HFFc6 (cell line): ENCODE measurements at places on chromosomes 3 and 15.
A peak's percentile ranks its signal among the peaks of the same experiment; 100 is the strongest.

GRCh38 chr3:13501056-13501455, 20.9 kb downstream of the HDAC11 start:
- no peak for DNase-seq

DNA sequence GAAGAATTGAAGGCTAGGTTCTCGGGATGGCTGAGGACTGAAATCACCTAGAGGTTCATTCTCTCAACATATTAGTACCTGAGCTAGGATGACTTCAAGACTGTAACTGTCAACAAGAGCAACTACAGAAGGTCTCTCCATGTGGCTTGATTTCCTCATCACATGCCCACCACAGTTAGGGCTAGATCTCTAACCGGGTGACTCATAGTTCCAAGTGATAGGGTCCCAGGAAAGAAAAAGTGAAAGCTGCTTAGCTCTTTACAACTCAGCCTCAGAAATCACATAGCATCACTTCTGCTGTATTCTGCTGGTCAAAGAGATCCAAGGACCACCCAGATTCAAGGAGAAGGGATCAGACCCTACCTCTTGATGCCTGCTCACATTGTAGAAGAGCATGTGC, 165.4 kb upstream of the AGTR1 start:
- no peak for DNase-seq

DNA sequence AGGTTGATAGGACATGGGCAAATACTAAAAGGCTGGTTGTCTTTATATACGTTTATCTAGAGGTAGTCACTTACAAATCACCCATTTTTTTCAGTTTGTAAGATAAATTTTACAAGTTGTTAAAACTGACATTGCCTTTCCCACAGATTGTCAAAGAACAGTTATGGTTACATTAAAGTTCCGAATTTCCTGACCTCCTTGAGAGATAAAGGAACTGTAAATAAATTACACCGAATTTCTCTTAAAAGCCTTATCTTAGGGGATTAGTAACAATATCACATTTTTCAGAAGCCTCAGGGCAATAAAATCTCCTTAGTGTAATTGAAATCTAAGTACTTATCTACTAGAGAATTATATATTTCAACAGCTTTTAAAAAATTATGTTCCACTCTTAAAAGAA, 49.5 kb downstream of the ZPLD1 start:
- no peak for DNase-seq

DNA sequence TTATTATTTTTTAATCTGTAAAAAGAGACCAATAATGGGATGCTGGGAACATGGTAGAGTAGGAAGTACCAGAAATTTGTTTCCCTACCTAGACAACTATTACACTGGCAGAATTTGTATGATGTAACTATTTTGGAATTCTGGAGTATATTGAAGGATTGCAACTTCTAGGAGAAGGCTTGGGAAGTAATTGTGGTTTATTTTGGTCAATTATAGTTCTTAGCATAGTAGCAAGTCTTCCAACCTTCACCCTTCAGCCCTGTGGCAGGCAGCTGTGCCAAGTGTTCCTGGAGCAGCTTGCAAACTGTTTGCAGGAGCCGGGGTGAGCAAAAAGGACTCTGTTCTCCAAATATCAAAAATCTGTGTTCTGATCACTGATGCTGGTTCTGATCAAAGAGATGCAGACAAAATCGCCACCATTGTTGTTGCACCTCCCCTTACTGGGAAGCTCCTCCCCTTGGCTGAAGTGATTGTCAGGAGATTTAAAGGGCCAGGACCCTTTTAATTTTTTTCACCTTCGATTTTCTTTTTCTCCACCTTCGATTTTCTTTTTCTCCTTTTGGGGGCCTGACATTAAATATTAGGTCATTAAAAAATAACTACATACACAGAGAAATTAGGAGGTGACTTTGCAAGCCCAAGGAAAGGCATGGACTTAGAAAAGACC, 363.3 kb downstream of the SLC9A9 start:
- DNase-seq: no peak

DNA sequence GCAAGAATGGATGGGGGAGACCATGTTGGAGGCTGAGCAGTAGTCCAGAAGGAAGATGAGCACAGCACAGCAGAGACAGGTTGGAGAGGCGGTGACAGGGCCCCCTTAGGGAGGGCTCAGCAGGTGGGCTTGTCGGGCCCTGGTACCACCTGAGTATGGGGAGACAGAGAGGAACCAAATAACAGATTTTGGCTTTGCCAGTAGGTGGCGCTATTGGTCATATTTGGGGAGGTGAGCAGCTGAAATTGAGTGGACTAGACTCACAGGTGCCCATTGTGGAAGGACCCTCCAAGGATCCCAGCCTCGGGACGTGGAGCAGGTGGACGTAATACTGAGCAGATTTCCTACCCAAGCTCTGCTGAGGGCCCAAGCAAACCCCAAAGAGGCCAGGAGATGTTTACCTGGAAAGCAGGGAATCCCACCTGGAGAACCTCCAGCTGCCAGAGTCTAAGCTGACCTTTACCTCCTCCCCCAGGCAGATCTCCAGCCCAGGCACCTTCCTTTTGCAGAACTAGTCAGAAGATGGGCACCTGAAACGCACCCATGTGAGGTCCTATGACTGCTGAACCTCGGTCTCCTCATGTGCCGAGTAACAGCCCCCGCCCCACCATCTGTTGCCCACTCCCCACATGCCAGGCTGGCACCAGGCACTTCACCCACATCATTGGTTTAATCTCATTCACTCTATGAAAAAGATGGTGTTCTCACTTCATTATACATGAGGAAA, 24.6 kb upstream of the CORO2B start:
- DNase-seq: peak; percentile 41

DNA sequence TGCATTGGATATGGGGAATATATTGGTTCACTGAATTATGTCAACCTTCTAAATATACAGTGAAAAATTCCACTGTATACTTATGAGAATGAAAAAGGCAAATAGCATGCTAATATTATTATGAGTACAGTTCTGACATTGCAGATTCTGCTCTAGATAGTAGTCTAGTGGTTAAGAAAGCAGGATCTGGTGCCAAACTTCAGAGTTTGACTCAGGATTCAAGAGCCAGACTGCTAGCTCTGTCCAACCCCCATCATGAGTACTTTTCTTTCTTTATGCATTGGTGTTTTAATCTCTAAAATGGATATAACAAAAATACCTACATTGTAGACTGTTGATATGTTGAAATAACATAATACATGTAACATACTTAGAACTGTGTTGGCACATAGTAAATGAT, 57.3 kb upstream of the PLSCR4 start:
- peak; percentile 80 for DNase-seq

DNA sequence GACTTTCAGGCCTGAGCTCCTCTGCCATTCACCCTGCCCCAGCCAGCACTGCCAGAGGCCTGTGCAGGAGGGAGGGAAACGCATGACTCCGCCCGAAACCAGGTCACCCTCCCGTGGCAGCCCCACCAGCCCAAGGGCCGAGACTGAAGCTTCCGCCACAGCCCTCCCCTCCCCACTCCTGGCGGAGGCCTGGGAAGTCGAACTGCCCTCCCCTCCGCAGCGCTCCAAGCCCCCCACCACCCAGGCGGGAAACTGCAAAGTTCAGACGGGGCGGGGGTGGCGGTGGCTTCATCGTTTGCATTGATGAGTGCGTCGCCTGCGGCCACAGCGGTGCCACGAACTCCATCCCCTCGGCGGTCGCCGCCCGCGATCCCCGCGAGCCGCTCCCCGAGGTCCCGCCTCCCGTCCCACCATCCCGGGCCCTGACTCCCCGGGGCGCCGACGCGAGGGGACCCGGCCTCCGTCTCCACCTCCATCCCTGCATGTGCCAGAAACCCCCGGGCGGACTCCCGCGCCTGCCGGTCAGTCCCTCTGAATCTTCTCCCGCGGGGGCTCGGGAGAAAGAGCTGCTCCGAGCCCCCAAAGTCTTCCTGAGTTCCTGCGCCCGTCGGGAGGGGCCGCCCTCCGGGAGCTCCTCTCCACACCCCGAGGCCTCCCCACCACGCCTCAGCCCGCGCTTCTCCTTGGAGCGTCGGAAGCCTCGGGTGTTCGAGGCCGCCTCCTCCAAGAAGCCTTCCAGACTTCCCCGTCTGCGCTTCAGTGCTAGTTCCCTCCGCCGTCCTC, 698 bp downstream of the MELTF start:
- DNase-seq: no peak

DNA sequence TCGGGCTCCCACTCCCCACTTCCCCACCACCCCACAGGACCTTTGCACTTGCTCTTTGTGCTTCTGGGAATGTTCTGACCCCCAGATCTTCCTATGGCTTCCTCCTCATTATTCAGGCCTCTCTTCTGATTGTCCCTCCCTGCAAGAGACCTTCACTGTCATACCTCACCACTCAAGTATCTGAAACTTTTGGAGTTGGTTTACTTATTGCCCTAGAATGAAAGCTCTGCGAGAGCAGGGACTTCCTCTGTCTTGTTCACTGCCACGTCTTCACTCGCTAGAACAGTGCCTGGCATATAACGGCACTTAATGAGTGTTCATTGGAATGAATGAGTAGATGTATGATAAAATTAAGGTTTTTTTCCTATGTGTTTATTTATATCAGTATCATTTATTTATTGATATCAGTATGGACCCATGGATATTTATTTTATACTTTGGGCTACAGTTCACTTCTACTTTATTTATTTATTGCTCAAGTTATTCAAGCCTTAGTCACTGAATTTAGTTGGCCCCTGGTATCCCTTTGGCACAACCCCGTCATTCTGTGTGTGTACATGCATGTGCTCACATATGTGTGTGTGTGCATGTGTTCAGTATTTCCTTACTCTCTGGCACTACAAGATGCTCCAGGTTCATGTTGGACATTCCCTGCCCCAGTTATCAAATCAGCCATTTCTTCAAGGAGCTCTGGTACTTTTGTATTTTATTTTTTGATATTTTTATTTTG, 197.6 kb downstream of the THSD4 start:
- DNase-seq: no peak

GRCh38 chr15:41465822-41466421, 27.8 kb upstream of the ITPKA start:
- DNase-seq: peak; percentile 19

DNA sequence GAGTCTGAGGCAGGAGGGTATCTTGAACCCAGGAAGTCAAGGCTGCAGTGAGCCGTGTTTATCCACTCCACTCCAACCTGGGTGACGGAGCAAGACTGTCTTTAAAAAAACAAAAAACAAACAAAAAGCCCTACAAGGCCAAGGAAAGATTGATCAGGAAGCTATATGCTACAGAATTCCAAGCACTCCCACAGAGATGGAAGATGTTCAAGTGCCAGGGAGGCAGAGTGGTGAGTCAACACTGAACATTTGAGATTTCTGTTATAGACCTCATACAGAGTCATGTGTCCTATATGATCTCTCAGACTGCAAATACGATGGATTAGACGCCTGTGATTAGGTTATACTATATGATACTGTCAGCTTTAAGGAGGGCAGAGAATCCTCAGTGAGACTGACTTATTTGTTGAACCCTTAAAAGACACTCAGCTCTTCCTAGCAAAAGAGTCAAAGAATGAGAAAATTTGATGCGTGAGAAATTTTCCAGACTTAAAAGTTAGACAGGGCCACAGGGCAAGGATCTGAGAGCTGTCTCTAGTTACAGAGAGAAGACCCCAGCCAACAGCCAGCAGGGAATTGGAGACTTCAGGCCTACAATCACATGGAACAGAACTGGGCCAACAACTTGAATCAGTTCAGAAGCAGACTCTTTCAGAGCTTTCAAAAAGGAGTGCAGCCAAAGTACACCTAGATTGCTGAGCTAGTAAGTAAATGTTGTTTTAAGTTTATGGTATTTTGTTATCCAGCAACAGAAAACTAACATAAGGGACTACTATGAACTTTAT, 107.6 kb downstream of the PIK3CB start:
- no peak for DNase-seq

DNA sequence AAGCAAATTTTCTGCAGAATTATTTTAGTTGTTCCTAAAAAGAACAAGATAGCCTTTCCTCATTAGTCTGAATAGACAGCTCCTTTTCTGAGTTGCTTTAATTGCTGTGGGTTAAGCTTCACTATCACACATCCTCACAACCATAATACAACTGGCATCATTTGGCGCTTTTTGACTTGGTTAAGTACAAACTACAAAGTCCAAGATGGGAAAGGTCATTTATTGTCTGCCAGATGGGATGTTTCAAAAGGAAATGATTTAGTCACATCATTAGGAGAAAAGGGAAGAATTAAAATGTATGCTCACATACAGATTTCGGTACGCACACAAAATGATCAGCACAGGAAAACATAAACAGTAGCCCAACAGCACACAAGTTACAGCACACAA, 329.1 kb downstream of the RORA start:
- no peak for DNase-seq

- peak; percentile 18 for DNase-seq
Measured at GRCh38 chr3:122000936-122001605, 21.0 kb downstream of the ILDR1 start.

- no peak for DNase-seq
Measured at GRCh38 chr15:92883876-92884435, 16.2 kb upstream of the CHD2 start.

GRCh38 chr3:185250247-185250646, 3.6 kb downstream of the EHHADH start:
- DNase-seq: peak; percentile 9

- DNase-seq: no peak
Measured at GRCh38 chr15:96672629-96673028, 342.1 kb downstream of the NR2F2 start.

DNA sequence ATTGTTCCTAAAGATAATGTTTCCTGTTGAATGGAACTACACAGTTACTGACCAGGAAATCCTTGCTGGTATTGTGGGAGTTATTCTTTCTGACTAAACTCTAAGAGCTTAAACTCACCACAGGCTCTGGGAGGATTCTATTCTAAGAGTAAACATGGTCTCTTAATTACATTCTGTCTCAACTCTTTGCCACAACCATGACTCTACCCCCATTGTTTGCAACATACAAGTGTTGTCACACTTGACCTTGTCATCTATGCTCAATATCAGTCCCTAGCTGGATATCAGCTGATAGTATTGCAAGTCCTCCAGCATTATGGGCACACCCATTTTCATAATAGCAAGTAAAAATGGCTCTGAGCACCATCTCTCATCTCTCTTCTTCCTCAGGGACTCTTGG, 29.6 kb upstream of the SECISBP2L start:
- no peak for DNase-seq

DNA sequence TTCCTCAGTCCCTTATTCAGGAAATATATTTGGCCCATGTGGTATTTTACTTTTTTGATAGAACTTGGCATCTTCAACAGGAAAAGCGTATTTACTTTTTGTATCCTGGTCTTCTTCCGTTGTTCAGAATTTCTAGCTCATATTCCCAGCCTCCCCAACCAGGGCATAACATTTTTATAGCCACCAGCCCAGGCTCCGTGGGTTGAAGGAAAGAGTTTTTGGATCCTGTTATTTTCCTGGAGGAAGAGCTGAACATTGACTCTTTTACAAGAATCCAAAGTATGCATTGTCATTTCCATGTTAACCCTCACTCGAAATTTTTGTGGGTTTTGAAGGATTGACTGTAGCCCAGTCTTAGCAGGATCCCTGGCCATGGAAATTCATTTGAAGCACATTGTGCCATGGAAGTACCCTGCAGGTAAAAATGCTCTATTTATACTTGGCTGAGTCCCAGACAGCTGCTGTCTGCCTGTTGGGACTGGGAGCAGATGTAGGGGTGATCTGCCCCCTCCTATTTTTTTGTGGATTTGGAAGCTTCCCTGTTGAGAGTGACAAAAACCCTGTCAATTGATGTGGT, 98.8 kb downstream of the AKAP13 start:
- peak; percentile 67 for DNase-seq

- DNase-seq: no peak
Measured at GRCh38 chr15:66947471-66947870, 117.9 kb upstream of the SMAD3 start.

GRCh38 chr15:52440414-52440813, 88.3 kb downstream of the MYO5A start:
- DNase-seq: no peak

GRCh38 chr3:79005084-79005483, 762.7 kb downstream of the ROBO1 start:
- DNase-seq: peak; percentile 29
